ENCODE measurements at places on chromosomes 1 and 21.
A peak's percentile ranks its signal among the peaks of the same experiment; 100 is the strongest.

- no peak for DNase-seq
Observed at GRCh38 chr1:66084442-66084841, 291.7 kb downstream of the PDE4B start.

DNA sequence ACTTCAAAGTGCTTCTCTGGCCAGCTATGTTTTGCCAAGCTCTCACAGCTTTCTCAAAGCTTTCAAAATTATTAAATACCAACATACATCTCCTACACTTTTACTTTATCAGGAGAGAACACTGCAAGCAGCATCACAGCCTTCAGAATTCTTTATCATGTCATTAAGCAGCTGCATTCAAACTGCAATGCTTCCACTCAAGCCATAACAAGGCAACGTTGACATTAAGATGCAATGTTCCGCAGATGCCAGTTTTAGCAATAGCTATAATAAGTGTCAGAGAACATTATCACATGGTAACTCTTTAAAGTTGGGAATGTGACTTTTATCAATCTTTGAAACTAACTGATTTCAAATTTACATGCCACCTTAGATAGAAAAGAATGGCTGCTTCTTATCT, 91.9 kb downstream of the LRRC53 start:
- DNase-seq = no peak

DNA sequence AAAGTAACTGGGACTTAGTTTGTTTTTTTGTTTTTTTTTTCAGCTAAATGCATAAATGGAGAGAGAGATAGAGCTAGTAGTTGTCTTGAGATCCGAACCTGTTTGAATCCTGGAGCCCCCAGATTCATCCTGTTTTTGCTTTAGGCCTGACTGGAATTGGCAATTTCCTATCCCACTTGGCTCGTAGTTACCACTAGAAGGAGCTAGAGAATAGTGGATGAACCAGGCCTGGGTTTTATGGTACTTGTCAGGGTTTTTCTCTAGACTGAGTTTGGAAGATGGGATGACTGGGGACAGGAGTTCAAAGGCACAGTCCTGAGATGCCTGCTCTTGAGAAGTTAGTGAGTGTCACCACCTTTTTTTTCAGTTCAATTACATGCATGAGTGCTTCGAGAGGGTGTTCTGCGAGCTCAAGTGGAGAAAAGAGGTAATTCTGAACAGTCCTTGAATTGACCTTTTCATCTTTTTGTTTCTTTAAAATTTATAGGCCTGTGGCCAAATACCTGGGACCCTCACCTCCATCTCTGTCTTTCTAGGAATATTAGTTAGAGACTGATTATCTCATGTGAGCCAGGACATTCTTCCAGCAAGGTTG, 23.4 kb downstream of the CELF3 start:
- DNase-seq = no peak

GRCh38 chr1:89528382-89528780, 3.8 kb downstream of the LRRC8B start:
- DNase-seq = no peak

DNA sequence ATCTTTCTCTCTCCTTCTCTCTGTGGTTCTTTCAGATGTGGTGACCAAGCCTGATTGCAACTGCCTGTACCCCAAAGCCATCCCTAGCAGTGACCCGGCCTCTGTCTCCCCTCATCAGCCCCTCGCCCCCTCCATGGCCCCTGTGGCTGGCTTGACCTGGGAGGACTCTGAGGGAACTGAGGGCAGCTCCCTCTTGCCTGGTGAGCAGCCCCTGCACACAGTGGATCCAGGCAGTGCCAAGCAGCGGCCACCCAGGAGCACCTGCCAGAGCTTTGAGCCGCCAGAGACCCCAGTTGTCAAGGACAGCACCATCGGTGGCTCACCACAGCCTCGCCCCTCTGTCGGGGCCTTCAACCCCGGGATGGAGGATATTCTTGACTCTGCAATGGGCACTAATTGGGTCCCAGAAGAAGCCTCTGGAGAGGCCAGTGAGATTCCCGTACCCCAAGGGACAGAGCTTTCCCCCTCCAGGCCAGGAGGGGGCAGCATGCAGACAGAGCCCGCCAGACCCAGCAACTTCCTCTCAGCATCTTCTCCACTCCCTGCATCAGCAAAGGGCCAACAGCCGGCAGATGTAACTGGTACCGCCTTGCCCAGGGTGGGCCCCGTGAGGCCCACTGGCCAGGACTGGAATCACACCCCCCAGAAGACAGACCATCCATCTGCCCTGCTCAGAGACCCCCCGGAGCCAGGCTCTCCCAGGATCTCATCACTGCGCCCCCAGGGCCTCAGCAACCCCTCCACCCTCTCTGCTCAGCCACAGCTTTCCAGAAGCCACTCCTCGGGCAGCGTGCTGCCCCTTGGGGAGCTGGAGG, 12.7 kb downstream of the CSF1 start:
- no peak for DNase-seq

DNA sequence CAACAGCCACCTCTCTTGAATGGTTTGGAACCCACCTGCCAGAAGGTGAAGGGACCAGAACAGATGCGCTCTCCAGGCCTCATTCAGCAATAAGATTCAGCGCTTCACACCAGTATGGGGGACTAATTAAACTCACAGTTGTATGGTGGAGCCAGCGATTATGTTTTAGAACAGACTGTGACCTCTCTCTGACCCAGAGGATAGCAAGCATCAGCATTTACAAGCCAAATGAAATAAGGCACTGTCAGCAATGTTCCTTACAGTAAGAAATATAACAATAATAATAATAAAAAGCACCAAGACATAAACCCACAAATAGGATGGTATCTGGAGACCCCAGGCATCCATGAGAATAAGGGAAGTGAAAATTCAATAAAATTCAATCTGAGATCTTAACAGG, 6.9 kb upstream of the CDC42BPA start:
- no peak for DNase-seq

DNA sequence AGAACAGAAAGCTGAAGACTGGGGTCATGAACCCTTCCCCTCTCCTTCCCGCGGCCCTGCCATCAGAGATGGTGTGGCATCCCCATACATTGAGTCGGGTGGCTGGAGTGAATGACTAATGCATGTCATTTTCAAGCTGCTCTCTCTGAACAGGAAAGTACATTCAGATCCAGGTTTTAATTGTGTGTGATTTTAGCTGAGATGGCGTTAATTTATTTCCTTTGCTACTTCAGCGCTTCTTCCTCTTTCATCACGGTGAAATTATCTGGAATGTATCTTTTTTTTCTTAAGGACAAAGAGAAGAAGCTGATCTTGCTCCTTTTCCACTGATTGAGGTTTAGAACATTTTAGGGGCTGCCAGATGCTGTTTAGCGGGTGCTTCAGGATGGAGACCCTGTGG, 8.6 kb upstream of the LRRN2 start:
- DNase-seq = no peak

GRCh38 chr1:7229696-7230631, 444.7 kb downstream of the CAMTA1 start:
- DNase-seq = no peak

GRCh38 chr1:27525296-27526272, 35.6 kb upstream of the WASF2 start:
- DNase-seq = peak; percentile 40

GRCh38 chr1:84581648-84582047, 7.4 kb upstream of the CTBS start:
- no peak for DNase-seq

- no peak for DNase-seq
Observed at GRCh38 chr1:155001425-155001674, 1.3 kb upstream of the ZBTB7B start.

DNA sequence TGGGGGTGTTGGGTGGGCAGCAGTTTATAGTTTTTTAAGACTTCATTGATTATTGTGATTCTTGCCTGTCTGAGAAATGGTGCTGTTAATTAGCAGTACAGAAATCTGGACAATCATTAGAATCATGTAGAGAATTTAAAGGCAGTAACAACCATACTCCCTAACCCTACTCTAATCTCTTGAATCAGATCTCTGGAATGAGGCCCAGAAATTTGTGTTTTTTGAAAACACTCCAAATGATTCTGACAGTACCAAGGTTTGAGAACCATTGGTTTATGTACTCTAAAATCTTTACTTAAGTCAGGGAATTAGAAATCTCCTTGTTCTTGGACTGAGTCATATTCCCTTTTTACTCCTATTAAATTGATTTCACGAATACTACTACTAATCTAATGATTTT, 24.0 kb downstream of the FNBP1L start:
- no peak for DNase-seq

DNA sequence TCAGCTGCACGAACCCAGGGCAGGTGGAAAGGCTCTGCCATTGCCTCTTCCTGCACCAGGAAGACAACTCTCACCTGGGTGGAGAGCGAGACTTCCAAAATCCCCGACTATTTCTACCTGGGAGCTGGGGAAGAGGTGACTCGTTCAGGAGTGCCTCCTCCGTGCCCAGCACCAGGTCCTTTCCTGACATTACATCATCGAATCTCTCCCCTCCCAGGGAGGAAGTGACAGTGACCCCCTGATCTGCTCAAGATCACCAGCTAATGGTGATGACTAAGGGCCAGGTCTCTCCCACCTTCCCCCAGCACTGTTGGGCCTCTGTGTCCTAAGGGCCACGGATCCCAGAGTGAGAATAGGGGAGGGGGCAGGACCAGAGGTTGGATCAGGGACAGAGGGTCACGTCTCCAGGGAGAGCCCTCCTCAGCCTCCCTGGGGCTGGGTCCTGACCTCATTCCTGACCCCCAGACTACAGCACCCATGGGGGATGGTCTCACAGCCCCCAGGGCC, 6.8 kb downstream of the MEGF6 start:
- DNase-seq = no peak

DNA sequence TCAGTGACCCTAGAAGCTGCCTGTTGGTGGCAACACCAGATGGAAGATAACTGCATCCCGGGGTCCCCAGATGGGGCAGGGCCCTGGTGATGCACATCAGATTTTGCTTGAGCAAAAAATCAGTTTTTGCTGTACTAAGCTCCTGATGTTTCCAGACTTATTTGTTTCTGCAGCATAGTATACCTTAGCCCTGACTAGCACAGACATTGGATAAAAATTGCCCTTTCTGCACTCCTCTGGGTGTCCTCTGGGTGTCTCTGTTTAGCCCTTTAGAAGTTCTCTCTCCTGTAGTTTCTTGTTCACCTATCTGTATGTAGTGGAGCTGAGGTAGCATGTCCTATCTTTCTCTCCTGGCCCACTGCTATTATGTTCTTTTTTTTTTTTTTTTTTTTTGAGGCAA, 30.3 kb upstream of the PLA2G2C start:
- DNase-seq = peak; percentile 15

GRCh38 chr1:155195201-155196102, 12.2 kb downstream of the THBS3 start:
- DNase-seq = no peak

DNA sequence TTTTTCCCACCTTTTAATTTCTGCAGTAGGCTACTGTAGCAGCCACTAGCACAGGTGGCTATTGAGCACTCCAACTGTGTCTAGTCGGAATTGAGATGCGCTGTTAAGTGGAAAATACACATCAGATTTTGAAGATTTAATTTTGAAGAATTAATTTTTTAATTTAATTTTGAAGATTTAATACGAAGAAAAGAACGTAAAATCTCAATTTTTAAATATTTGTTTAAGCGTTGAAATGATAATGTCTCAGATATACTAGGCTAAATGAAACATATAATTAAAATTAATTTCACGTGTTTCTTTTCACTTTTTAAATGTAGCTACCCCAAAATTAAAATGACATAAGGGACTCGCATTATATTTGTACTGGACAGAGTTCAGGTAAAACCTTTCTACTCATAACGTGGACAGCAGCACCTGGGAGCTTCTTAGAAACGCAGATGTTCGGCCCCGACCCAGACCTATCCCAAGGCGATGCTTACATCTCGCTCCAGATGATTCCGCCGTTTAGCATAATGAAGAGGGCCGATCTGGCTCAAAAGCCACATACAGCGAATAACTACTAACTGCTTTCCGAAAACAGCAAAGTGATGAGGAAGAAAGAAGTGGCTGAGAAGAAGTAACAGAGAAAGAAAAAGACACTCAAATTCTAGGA, 717 bp downstream of the CRYZL1 start:
- DNase-seq = no peak

- DNase-seq = no peak
Observed at GRCh38 chr1:178232949-178233348, 139.0 kb downstream of the RASAL2 start.

DNA sequence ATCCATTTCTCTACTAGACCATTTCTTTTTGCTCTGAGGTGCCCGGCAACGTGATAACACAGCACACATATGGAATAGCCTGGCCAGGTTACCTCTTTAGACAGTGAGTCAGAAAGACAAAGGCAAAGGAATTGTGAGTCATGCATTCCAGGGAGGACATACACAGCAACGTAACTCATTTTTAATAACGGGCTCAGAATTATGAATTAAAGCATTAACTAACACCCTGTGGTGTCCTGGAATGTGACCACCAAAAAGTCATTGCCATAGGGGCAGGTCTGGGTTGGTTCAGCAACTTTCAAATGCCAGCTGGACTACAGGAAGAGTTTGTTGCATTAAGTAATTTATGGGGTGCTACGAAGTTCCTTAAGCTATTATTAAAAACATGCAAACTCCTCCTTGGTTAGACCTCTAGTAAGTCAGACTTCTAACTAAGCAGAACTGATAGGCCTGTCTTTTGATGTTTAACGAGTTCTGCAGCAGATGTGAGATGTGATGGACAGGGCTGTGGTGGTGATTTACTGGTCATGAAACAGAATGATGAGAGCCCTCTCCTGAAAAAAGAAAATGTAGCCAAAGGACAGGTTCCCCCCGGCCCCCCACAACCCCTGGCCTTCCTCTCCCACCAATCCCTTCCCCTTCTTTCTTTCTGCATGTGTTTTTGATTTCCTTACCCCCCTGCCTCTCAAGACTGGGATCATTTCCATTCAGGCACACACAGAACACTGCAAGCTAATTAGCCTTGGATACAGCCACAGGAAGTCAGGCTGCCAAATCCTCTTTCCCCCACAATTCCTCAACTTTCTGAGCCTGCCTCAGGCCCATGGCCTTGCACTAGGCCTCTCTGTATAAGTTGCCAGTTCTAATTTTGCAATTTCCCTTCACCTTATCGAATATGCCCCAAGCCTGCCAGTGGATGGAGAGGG, 88.9 kb upstream of the HAO2 start:
- DNase-seq = no peak

GRCh38 chr1:42937141-42937696, 21.4 kb downstream of the SLC2A1 start:
- peak; percentile 32 for DNase-seq

DNA sequence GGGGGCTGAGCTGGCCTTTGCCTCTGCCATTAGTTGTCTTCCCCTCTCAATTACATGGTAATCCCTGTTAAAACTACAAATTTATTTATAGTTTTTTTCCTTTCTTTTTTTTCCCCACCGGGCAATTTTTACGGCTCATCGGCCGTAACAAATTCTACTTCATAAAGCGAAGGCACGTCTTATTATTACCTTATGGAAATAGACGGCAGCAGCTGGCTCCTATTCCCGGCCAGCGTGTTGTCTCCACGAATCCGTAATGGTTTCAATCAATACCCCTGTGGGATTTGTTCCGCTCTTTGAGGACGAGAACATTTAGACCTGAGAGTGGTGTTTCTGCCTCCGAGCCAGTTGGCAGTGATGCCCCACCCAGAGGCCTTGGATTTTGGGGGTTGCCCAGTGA, 52.4 kb upstream of the IGSF21 start:
- no peak for DNase-seq

All from CD4-positive, alpha-beta T cell treated with Interleukin-12 subunit alpha and Interleukin-12 subunit beta, for 1 hour (primary cell).